ENCODE measurements at places on chromosomes 16 and 17. TPM values are rescaled to one million over a fixed set of nuclear protein-coding genes. Genes with fewer than 3 reads are reported as not detected.

AMFR gene
- 133 TPM for total RNA-seq

ABAT gene
- total RNA-seq, result 7.5 TPM

GRCh38 chr16:87733190-87733589 lies 32.6 kb downstream of the KLHDC4 start:
- no peak for DNase-seq

DNA sequence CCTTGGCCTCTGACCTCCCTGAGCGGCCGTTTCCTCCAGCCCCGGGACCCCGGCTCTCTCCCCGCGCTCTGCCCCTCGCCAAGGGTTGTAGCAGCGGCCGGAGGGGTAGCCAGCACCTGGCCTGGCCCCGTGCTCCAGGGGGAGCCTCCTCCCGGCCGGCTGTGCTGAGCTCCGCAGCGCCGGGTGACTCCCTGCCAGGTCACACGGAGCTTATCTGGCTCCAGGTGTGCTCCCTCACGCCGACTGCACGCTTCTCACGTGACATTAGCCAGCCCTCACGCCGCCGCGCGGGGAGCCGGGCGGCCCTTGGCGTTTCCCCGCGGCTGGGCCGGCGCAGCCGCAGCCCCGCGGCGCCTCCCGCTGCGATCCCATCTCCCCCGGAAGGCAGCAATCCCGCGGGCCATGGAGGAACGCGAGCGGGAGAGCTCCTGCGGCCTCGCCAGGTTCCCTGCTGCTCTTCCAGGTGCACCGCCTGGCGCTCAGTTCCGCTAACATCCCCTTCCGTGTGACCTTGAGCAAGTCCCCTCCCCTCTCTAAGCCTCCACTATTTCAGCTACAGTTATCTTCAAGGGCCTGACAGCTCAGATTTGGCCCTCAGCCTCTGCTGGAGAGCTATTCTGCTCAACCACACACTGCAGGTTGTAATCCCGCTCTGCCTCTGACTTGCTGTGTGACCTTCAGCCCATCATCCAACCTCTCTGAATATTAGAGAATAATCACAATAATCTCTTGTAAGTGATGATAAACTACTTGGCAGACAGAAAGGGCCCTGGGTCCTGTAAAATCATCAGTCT lies 3.4 kb downstream of the MYO18A start:
- no peak for DNase-seq

DNA sequence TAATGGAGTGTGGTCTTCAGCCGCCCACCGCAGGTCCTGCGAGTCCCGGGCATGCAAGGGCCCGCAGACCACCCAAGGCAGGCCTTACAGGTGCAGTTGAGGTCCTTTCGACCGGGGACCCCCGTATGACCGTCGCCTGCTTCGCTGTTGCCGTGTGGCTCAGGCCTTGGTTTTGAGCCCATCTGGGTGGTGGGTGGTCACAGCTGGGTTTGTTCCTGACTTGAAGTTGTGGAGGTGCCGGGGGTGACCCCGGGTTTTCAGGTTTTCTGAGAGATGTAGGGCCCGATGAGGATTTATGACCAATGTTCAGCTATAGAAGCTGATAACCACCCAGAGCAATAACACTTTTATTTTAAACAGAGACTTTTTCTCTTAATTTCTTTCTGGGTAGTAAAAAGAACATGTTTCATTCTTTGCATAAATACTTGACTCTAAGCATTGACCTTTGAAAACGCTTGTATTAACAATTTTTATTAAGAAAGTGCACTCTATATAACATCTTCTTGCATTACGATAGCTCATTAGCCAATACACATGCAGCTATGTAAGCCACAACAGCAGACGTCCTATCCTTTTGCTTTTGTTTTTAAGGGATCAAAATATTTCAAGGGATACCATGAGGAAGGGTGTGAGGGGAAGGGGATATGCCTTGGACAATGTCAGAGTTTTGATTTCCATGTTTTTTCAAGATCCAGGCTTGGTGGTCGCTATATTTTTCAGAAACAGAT lies 1.9 kb downstream of the FOXL1 start:
- no peak for DNase-seq

DNA sequence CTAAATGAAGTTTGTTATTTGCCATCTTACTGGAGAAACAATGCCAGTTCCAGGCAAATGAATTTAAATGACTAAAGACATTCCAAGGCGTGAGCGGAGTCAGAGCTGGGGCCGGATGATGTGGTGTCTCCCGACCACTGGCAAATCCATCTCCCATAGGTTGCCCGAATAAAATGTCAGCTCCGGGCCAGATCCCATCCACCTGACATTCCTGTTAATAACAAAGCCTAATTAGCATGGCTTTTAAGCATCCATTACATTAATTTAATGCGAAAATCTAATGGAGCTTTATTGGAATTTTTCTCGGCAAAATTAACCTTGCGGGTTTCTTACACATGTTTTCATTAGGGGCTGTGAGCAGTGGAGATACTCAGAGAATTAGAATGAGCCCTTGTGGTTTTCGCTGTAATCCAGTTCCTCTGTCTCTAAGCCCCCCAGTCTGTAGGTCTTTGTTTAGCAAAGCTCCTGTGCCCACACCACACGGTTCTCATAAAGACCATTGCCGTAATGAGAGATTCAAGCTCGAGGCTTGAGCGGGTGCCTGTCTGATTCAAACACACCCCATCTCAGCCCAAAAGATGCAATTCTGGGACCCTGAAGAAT lies 123.3 kb downstream of the CCT6B start:
- no peak for DNase-seq

- no peak for DNase-seq
Measured at GRCh38 chr16:22693638-22694340, 120.2 kb upstream of the HS3ST2 start.

DNA sequence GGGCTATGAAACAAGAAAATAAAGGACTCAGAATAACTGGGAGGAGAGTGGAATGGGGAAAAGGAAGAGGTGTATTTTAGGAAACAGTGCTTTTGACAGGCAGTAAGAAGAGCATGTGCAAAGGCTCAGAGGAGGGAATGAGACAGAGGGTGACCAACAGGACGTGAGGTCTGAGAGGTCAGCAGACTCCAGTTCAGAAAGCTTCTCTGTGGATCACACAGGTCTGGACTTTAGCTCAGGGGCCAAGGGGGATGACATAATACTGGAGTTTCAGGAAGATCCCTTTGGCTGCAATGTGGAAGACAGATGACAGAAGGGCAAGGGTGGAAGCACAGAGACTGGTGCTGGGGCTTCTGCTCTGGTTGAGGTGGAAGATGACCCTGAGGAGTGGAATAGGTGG lies 489.9 kb upstream of the CDH5 start:
- no peak for DNase-seq

GRCh38 chr17:41308251-41308917 lies 725 bp downstream of the KRTAP16-1 start:
- no peak for DNase-seq

DNA sequence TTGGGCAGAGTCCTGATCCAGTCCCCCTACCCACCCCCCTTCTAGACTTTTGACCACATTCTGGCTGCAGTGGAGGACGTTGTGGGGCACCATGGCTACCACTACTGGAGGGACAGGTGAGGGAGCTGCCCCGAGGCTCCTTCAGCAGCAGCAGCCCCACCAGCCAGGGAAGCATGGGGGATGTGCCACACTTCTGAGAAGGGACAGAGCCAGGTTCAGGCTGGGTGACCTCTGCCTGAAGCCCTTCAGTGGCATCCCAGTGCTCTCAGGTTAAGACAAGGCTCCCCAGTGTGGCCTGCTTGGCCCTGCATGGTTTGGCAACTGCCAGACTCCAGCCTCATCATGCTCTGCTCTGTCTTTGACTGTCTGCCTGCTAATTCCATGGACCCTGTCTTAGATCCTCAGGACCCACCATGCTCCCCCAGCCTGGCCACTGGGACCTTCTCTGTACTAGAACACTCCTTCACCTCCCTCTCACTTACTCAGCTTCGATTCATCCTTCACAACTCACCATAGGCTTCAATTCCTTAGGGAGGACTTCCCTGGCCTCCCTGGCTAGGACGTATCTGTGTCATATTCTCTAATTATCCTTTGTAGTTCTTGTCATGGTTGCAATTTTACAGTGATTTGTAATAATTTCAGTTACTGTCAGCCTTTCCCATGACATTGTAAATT lies 8.8 kb downstream of the SLC9A5 start:
- DNase-seq, result no peak

- DNase-seq, result no peak
Measured at GRCh38 chr17:68379177-68379510, 78.2 kb downstream of the WIPI1 start.

- no peak for DNase-seq
Measured at GRCh38 chr16:5336941-5337340, 239.3 kb upstream of the EEF2KMT start.

DRC7 gene
- 0.04 TPM for total RNA-seq

ASGR1 gene
- total RNA-seq, result 9.0 TPM

TBC1D28 gene
- total RNA-seq, result not detected

GRCh38 chr16:83533193-83533592 lies 274.6 kb upstream of the HSBP1 start:
- peak; percentile 78 for DNase-seq

GRCh38 chr17:4503283-4504025 lies 4.8 kb downstream of the SPNS2 start:
- DNase-seq, result no peak

- DNase-seq, result no peak
Measured at GRCh38 chr17:49747632-49748031, 16.3 kb downstream of the FAM117A start.

KRT33B gene
- 0.17 TPM for total RNA-seq

DNA sequence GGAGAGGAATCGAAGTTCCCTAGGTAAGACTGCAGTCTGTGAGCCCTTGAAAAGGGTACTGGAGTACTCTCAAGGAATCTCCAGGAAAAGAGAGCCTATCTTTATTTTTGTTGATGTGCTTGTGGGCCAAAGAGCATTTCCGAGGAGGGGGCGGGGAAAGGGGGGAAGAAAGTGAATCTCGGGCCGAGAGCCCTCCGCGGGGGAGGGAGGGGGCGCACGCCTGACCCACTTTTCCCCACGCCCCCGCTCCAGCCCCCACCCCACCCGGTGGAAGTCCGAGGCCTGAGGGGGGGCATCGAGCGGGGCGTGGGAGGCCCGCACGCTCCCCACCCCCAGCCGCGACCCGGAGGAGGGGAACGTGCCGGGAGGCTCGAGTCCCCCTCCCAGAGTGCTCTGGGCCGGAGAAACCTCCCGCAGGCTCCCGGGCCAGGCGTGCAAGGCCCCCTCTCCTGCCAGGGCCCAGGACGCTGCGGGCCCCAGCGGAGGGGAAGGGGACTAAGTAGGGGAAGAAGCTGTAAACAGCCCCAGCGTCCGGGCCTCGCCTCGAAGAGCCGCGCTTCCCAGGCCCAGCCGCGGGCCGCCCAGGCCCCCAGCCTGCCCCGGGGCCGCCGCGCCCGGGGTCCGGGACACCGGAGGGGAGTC lies 444 bp downstream of the HELZ start:
- DNase-seq, result no peak

KCNH4 gene
- not detected for total RNA-seq

KCNJ18 gene
- not detected for total RNA-seq

XYLT2 gene
- total RNA-seq, result 35.7 TPM

GRCh38 chr16:19180741-19181140 lies 12.7 kb downstream of the SYT17 start:
- DNase-seq, result no peak

- DNase-seq, result no peak
Measured at GRCh38 chr17:8103549-8103948, 14.8 kb downstream of the ALOXE3 start.

GRCh38 chr17:48270899-48271298 lies 159.1 kb downstream of the SKAP1 start:
- DNase-seq, result no peak

DNA sequence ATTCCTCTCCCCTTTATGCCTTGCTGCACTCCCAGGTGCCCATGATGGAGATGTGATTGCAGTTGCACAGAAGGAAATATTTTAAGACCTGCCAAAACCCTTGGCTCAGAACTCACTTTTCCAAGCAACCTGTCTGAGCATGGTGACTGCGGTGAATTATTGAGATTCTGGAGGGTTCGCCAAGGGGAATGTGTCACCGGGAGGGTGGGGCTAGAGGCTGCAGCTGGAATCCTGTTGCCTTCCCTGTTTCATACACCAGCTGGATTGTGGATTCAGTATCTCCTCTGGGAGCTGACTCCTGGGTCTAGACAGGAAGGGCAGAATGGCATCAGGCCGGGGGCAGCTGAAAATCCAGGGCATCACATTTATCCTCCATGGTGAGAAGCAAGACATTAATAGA lies 527.2 kb downstream of the TMEM114 start:
- no peak for DNase-seq

DNA sequence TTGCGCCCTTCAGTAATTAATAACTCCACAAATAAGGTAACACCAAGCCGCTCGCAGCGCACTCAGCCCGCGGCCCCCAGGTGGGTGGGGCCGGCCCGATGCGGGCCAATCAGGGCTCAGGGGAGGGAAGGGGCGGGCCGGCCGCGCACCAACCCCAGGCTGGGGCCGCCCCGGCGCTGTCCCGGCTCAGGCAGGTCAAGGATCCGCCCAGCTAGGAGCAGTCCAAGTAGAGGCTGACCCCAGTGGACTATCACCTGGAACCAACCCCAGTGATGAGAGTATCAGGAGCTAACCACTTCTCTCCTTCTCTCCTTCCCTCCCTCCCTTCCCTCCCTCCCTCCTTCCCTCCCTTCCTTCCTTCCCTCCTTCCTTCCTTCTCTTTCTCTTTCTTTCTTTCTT lies 110.8 kb downstream of the C16orf78 start:
- DNase-seq, result no peak

GRCh38 chr16:81703177-81704155 lies 75.6 kb upstream of the PLCG2 start:
- DNase-seq, result peak; percentile 53

DNA sequence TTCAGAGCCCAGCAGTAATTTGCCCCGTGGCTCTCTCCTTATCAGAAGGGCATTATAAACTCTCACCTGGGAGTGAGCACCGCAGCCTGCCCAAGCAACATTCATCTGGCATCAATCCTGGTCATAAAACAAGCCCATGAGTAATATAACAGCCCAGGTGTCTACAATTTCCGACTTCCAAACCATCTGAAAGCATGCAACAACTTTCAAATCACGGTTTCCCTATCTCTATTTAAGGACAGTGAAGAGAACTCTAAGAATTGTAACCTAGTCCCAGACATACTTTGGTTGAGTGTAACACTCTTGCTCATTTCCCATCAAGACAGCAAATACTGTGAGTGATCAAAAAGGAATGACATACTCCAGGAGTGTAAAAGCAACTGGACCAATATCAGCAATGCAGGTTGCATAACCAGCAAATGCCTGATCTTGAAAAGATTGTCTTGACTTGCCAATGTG lies 487.4 kb upstream of the SOX9 start:
- DNase-seq, result peak; percentile 90

PHF23 gene
- 41.3 TPM for total RNA-seq

DNA sequence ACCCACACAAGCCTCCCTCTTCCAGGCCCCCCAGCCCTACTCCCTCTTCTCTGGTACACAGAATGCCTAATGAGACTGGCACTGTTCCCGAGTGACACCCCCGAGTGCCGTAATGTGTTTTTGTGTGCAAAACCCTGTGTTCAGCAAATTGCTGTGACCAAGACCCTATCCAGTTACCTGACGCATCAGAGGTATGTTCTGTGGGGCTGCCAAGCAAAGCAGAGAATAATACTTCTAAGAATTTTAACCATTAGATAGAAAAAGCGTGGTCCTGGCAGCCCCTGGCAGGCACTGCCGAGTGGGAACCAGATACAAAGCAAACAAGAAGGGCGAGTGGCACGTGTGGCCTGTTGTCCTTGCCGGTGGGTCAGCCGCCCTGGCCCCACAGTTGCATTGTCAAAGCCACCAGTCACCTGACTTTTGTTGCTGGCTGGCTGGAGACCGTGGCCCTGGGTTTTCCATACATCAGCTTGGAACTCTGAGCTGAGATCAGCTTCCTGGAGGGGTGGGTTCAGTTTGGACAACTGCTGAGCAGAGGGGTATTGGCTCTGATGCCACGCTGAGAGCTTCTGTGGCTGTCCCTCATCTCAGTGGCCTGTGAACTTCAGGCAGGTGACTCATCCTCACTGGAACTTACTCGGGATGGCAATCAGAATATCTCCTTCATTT lies 69.1 kb upstream of the BRD7 start:
- no peak for DNase-seq
